ENCODE measurements at places on chromosomes 2 and 18.

DNA sequence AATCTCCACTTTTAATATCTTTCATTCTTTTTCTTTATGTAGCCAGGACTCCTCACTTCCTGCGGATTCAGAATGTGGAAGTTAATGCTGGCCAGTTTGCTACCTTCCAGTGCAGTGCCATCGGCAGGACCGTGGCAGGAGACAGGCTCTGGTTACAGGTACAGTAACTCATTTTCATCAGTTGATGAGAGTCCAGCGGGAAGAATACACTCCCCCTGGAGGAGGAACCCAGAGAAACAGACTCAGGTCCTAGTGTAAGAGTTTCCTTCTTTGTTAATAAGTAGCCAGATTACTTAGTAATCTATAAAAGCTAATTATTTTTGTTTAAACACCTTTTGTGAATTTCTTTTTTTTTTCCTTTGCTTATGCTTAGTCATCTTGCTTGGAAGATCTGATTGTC, 359.4 kb downstream of the PTPRM start:
- DNase-seq: peak; percentile 15

GRCh38 chr2:240595381-240596079, 9.0 kb downstream of the CAPN10 start:
- no peak for DNase-seq

DNA sequence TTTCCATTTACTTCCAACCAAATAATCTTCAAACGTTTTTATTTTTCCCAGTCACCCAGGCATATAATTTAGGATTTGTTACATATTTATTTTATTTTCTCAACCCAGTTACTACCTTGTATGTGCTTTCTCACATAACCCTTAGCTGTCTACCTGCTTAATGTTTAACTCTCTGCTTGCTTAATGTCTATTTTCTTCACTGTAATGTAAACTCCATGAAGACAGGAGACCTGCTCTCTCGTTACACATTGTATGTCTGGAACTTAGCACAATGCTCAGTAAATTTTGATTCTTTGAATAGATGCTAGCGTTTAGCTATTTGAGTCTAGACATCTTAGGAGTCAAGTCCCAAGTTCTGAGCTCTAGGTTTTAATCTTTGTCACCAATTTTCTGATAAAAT, 70.2 kb downstream of the RBBP8 start:
- no peak for DNase-seq

DNA sequence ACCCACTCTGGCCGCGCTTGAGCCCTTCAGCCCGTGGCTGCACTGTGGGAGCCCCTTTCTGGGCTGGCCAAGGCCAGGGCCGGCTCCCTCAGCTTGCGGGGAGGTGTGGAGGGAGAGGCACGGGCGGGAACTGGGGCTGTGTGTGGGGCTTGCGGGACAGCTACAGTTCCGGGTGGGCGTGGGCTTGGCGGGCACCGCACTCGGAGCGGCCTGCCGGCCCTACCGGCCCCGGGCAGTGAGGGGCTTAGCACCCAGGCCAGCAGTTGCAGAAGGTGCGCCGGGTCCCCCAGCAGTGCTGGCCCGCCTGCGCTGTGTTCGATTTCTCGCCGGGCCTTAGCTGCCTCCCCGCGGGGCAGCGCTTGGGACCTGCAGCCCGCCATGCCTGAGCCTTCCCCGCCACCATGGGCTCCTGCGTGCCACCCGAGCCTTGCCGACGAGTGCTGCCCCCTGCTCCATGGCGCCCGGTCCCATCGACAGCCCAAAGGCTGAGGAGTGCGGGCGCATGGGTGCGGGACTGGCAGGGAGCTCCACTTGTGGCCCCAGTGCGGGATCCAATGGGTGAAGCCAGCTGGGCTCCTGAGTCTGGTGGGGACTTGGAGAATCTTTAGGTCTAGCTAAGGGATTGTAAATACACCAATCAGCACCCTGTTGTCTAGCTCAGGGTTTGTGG, 173.7 kb upstream of the FIGN start:
- DNase-seq: no peak

DNA sequence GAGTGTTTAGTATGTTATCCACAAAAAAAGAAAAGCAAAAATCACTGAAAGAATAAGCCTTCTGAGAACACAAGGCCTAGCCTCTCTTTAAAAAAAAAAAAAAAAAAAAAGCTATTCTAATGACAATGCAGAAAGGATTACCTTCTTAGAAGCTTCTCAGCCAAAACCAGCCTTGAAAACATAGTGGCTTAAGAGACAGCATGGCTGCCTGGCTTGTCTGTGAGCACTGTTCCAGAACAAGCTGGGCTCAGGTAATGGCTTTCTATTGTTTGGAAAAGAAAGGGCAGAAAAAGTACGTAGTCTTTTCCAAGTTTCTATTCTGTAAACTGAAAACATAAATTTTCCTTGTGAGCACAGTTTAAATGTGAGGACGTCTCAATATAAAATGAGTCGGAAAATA, 119.5 kb downstream of the MAP3K20 start:
- DNase-seq: no peak

DNA sequence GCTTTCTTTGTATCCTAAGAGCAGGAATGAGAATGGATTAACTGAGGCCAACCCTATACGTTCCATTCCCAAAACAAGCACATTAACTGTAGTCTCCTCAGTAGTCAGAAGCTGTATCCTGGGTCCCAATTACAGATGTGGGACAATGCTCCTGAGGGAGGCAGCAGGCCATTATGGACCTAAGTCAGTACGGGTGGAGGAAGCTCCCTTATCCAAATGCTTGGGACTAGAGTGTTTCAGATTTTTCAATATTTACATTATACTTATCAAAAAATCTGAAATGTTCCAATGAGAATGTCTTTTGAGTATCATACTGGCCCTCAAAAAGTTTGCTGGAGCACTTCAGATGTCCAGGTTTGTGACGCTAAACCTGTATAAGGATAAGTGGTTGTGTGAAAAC, 90.1 kb downstream of the PRELID3A start:
- DNase-seq: no peak

DNA sequence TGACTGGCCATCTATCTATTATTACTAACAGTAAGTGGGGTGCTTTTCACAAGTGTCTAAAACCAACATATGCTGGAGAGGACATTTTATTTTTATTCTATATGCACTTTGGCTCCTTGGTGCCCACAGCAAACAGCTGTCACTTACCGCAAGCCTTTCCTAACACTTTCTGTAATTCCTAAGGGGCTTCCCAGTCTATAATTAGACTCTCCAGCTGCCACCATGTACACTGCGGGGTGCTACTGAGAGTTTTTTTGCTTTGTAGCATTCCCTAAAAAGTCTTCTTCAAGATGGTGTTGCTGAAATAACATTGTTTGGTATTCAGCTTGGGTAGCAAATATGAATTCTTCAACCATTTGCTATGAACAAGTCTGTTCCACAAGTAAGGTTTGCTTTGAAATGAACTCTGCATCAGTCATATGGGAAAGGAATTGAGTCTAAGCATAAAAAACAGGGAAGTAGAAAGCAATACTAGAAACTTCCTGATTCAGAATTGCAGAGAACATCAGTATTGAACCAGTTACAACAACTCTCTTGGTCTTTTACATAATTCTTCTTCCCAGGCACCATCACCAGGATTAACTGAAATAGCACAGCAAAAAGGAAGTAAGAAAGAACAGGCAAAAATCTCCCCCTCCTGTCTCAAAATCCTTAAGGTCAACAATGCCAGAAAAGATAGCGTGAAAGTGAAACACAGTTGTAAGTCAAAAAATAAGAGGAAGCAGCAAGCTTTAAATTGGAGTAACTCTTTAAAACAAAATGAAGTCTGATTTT, 28.6 kb downstream of the EPB41L3 start:
- no peak for DNase-seq

DNA sequence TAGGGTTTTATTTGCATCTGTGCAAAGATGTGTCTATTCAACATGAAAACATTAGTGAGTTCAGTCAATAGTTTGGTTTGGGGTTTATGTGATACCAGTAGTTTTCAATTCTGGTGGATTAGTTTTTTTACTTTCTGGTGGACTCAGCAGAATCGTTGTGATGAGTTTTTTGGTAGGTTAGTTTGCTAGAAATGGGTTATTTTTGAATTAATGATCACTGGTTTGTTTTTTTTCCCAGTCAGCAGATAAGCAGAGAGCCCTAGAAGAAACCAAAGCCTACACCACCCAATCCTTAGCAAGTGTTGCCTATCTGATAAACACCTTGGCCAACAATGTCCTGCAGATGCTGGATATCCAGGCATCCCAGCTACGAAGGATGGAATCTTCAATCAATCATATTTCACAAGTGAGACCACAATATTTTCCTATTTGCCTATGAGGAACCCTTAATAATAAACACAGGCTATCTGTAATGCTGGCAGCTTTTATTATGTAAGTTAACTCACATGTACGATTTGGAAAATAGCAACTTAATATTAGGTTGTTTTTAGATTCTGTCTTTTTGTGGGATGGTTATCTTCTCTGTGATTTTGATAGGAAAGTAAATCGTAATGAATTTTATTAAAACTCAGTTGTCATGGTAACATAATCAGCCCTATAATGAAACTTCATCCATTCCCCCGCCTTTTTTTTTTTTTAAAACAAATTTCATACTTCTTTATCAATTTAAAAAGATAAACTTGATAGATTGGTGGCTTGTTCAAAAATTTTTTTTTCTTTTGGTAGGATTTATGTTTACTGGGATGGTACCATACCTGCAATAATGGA, 38.7 kb downstream of the ABI2 start:
- no peak for DNase-seq

DNA sequence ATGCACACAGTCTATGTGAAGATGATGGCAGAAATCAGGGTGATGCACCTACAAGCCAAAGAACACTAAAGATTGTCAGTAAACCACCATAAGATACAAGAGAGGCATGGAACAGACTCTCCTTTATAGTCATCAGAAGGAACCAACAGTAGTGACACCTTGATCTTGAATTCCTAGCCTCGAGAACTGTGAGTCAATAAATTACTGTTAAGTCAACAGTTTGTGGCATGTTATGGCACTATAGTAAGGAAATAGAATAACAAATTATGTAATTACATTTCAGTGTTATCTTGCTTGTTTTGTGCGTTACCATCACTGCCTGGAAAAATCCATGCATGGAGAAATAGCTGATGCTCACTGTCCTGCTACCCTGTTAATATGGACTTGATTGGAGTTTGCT, 110.2 kb upstream of the LRP1B start:
- DNase-seq: no peak

DNA sequence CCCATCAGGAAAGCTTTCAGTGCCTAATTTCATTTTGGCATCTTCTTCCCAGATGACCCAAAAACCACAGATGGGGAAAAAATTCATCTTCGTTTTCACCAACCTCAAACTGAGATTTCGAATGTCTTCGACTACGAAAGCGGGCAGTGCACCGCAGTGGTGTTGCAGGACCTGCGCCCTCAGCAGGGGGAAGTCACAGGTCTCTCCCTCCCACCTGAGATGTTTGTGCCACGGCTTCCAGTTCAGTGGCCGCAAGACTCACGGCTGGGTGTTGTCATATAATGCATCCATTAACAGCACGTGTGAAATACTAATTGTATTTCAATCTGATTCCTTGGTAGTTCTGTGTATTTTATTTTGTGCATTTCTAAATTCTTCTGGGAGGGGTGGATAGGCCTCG, 66.2 kb upstream of the SALL3 start:
- no peak for DNase-seq

DNA sequence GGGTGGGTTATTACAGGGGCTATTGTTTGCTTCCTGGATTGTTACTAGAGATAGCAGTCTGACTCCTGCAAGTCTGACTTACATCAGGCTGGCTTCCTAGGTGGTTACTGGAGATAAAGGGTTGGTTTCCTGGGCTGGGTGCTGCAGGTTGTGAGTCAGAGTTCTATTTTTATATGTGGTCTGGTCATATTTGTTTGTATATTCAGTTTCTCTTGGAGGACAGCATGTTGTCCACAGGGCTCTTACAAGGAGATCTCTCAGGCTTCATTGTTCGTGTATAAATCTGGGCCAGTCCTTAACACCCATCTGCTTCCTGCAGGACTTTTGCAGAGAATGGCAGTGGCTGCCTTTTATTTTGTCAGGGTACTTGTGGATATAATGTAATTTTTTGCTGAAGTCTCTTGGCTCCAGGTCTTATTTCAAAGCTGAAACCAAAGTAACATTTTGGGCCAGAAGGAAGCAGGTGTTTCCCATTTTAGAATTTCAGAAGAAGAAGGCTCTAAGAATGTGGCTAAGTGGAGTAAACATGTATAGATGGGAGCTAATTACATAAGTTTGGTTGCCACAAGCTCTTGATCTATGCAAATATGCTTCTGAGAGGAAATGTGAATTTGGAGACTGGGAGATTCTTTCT, 65.9 kb upstream of the SLC16A14 start:
- no peak for DNase-seq

DNA sequence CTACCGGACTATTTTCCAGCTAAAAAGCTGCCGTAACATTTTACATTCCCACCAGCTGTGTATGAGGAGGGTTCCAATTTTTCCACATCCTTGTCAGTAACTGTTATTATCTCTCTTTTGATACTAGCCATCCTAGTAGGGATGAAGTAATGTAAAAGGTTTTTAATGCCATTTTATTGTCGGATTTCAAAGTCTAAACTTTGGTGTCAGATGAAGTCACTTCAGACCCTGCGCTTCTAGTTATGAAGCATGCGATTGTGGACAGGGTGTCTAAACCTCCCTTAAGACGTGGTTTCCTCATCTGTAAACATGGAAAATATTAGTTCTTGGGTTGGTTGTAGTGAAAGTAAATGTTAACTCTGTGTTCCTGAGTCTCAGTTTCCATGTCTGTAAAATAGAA, 4.7 kb downstream of the DGKD start:
- DNase-seq: no peak

GRCh38 chr2:40193670-40194026, 258.2 kb downstream of the SLC8A1 start:
- no peak for DNase-seq

- no peak for DNase-seq
These were observed 287.6 kb downstream of the PHLPP1 start for GRCh38 chr18:63002803-63003445.

GRCh38 chr2:34719206-34719605, 1120.1 kb upstream of the FAM98A start:
- no peak for DNase-seq

GRCh38 chr2:20578895-20579825, 71.7 kb downstream of the HS1BP3 start:
- peak; percentile 39 for DNase-seq

DNA sequence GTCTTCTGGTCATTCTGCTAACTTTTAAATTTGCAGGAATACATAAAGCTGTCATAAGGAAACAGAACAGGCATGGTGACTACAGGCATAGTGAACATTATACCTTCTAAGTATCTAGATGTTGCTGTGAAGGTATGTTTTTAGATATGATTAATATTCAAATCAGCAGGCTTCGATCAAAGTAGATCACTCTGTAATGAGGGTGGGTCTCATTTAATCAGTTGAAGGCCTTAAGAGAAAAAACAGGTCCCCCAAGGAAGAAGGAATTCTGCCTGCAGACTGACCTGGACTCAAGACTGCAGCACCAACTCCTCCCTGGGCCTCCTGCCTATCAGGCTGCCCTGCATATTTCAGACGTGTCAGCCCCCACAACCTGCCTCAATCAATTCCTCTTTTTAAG, 104.0 kb downstream of the L3MBTL4 start:
- no peak for DNase-seq

- DNase-seq: no peak
These were observed 8.2 kb downstream of the FAM110C start for GRCh38 chr2:38155-38554.
